Fibroblast of skin of left quadriceps (primary cell): ENCODE measurements at places on chromosomes 4 and X.

DNA sequence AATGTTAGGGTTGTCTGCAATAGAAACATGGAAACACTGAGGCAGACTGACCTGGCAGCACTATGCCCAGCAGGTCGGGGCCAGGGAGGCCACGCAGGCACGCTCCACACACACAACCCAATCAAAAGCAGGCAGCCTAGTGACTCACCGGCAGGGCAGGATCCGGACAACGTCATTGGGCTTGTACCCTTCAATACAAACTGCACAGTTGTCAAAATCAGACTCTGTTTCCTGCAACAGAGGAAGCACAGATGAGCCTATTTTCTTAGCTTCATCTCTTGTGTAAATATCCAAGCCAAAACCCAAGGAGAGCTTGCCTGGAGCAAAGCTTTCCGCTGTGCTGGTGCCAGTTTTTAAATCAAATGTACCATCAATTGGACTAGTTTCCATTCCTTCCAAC, 185.8 kb downstream of the RNF150 start:
- DNase-seq, result no peak

- no peak for DNase-seq
Observed at GRCh38 chrX:37997096-37997495, 9.3 kb upstream of the SYTL5 start.

DNA sequence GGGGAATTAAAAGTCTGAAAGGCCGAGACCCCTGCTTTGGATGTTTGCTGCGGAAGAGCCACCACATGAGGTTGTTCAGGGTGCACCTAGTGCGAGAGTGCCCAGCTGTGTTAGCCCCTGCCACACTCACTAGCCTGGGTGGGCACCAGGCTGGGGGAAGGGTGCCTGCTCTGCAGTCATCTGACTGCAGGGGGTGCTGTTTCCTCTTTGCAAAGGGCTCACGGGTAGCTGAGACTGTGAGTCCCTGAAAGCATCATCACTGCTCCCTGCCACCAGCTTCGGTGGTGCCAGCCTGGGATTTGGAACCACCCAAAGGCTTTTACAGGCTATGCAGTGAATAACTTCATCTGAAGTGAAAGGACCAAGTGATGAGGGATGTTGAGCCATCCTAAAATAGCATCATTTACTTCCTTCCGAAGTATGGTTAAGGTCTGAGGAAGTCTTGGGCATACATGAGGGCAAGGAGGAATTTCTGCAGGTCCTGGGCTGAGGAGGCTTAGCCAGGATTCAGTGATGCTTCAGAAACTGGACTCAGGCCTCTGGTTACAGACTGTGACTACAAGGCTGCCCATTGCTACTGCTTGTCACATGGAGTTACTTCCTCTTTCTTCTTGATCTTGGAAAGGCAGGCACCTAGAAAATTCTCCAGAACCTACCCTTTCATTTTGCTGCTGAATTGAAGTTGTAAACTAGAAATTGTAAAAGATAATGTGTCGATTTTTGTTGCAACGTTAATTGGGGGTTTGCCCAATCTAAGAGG, 293.2 kb upstream of the PRPS2 start:
- no peak for DNase-seq

GRCh38 chrX:134718105-134718965, 60.1 kb upstream of the PLAC1 start:
- DNase-seq, result peak; percentile 88

DNA sequence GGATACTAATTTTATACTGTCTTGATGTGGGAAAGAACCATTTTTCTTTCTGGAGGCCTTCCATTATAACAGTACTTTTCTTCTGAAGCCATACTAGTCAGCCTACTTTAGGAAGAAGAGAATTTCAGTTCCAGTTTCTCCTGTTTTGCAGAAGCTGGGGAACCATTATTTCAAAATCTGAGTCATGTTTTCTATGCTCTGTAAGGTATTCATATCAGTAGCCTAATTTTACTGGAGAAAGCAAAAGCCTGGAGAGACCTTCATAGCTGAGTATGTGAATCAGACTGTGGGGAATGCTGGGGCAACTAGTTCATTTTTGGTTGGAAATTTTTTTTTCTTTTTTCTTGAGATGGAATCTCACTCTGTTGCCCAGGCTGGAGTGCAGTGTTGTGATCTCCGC, 22.4 kb downstream of the AFF1 start:
- DNase-seq, result no peak

GRCh38 chr4:185837415-185838103, 25.6 kb upstream of the SORBS2 start:
- no peak for DNase-seq

DNA sequence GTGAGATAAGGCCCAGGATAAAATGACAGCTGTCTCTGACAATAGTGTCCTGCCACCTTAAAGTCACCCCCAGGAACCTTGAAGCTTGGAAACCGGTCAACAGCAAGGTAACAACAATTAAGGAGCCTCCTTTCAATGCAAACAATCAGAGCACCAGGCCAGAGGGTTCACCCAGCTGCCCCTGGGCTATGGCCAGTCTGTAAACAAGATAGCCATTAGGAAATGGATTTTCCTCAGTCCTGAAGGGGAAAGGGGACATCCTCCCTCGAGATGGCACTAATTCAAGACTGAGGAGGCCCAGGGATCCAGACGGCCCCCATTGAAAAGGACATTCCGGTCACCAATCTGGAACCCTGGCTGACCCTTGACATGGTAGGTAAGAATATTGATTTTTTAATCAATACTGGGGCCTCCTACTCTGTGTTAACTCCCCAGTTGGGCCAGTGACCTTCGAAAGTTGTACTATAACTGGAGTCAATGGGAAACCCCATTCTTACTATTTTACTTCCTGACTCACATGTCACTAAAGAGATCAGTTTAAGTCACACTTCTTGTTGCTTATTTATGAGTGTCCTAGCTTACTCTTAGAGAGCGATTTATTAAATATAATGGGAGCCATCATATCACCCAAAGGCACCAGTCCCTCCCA, 61.7 kb upstream of the CT45A1 start:
- no peak for DNase-seq

- peak; percentile 30 for DNase-seq
Observed at GRCh38 chr4:185987961-185988627, 80.9 kb upstream of the TLR3 start.

DNA sequence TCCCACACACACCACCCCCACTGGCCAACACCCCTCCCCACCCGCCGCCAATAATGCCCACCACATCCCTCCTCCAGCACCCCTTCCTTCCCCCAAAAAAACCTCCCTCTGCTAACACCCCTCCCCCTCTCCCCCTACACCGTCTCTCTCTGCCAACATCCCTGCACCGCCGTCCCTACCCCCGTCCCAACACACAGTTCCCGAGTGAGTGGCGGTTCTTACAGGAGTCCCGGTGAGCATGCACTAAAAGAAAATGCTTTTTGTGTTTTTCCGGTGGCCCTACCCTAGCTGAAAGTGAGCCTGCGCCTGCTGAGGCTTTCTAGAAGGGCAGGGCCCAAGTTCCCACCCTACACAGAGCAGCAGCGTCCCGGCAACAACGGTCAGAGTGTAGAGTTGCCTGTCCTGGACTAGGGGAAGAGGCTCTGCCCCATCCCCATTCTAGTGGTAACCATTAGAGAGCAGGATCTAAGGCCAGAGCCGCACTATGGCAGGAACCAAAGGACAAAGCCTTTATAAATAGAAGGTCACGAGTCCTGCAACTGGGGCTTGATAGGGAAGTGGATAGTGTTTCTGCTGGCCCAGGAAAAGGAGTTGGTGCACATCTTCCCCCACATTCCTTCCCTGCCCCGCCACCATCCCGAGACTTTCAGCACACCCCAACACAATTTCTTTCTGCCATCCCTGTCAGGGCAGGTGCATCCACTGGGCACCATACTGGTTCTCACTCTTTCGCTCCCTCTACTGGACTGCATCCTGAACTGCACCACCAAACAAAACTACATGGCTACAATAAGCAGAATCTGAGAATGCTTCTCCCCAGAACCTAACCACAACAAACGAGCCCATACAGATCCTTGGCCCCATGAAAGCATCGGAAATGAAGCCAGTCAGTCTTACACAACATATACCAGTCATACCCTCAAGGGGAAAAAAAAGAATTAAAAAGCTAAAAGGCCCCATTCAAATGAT, 78.1 kb upstream of the PAGE3 start:
- no peak for DNase-seq

- no peak for DNase-seq
Observed at GRCh38 chr4:2268357-2269205, 6.7 kb upstream of the MXD4 start.

DNA sequence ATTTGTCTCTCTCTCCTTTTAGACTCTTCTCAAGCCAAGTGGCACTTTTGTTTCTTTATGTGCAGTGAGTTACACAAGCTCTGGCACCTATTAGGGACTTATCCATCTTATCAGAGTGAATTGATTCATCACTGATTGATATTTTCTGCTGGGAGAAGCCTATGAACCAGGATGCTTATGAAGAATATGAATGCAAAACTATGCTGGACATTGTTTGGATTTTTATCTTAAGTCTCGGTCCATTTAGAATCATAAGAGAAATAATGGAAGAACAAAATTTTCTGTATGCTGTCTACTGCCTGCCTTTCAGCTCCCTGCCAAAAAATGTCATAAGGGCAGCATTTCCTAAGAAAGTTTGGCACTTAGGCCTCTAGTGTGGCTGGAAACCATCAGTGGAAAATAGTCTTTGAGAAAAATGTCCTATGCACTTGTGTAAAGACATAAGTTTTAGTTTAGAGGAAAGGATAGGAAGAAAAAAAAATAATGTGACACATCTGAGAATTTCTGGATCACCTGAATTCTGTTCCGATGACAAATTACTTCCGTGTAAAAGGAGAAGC, 365.7 kb upstream of the MAD2L1 start:
- no peak for DNase-seq

- peak; percentile 14 for DNase-seq
Observed at GRCh38 chr4:158538176-158538575, 16.5 kb downstream of the RXFP1 start.

DNA sequence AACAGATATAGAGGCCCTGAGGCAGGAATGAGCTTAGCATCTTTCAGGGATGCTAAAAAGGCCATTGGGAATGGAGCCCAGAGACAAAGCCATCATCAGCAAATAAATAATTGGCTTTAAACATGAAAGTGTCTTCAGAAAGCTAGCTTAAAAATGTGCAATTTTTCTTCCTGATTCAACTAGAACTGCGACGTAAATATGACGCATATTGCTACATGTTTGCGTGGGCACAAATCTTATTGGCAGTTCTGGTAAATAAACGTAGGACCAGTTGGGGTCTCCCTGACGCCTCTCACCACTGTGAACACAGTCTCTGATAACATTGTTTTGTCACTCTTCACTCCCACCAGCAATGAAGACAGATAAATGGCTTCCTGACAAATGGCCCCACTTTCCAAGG, 97.3 kb upstream of the SRD5A3 start:
- DNase-seq, result no peak

- no peak for DNase-seq
Observed at GRCh38 chr4:90060039-90060438, 67.2 kb upstream of the CCSER1 start.

DNA sequence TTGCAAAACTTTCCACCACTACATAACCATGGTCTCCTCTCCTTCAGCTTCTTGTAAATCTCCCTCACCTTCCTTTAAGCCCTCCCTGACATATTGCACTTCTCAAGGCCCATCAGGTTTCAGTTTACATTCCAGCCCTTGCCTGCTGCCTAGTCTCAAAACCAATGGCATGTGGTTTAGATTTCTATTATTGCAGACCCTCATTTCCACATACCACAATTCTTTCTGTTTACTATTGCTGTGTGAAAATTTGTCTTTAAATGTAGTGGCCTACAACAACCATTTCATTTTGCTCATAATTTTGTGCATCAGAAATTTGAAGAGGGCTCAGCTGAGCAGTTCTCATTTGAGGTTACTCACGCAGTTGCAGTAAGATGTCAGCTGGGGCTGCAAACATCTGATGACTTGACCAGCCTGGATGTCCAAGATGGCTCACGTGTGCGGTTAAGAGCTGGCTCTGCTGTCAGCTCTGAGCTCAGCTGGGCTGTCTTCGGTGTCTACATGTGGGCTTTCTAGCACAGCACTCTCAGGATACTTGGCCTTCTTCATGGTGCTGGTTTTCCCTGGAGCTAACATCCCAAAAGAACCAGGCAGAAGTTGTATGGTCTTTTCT, 29.9 kb upstream of the SOD3 start:
- DNase-seq, result peak; percentile 44

GRCh38 chr4:43757147-43757546, 691.5 kb downstream of the KCTD8 start:
- DNase-seq, result no peak

DNA sequence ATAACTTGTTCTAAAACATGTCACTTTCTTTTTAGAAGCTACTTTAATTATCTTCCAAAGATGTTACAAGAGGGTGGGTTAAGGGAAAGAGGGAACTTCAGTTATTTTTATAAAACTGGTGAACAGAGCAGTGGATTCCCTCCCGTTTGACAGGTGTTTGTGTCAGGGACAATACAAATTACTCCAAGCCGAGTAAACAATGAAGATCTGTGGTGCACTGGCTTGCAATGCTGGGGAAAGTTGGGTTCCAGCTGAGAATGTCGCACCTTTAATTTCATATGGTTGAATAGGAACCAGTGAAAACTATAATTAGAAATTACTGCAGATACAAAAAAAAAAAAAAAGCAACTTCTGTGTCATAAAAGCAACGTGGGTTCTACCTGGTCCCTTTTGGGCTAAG, 98.6 kb upstream of the TTC29 start:
- no peak for DNase-seq

DNA sequence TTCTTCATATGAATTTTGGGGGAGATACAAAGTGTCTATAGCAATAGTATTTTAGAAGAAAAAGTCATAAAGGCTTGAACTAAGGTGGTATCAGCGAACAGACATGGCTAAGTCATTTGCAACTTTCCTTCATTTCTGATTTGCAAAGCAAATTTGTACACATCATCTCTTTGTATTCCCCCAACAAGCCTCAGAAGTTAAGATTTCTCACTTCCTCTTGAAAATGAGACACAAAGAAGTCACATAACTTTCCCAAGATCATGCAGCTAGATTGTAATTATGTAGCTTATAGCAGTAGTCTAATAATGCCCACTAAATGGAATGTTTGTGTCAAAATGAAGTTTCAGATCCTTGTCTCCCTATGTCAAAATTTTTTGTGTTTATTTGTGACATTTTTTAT, 709.8 kb upstream of the HS3ST1 start:
- no peak for DNase-seq

DNA sequence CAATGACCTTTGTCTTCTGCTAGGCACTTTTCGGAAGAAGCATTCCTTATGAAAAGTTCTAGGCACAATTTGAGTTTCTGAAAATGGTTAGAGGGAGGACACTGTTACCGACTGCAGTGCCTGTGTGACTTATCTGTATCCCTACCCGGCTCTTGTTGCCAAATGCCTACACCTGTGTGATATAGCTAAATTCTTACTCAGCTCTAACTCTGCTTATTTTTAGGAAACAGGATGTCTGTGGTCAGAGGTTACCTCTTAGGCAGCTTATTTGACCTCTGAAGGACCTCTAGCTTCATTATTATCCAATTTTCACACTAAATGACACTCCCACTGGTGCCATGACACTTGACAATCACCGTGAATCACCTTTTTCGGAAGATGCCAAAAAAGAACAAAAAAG, 561.1 kb upstream of the SMIM31 start:
- DNase-seq, result no peak

DNA sequence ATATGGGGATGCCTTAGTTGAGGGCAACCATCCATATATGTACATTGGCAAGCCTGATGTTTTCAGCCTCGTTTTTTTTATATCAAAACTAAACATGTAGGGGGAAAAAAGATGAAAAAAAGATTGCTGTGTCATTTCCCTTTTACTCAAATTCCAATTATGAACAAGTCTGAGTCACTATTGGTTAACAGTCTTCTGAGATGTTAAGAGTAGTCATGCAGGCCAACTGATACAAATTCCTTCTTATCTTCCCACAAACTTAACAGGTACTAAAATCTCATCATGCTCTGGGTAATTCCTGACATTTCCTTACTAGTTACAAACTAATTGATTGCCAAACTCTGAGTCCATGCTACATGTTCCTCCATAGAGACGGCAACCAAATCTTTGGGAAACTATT, 222.1 kb downstream of the FRMPD4 start:
- no peak for DNase-seq
